ENCODE measurements at places on chromosomes 12 and 14.

- no peak for DNase-seq
Measured at GRCh38 chr12:15662303-15662980, 126.7 kb downstream of the EPS8 start.

GRCh38 chr14:20555845-20556244 lies 5.0 kb downstream of the RNASE9 start:
- no peak for DNase-seq

- no peak for DNase-seq
Measured at GRCh38 chr12:49689237-49689636, 18.0 kb downstream of the FMNL3 start.

DNA sequence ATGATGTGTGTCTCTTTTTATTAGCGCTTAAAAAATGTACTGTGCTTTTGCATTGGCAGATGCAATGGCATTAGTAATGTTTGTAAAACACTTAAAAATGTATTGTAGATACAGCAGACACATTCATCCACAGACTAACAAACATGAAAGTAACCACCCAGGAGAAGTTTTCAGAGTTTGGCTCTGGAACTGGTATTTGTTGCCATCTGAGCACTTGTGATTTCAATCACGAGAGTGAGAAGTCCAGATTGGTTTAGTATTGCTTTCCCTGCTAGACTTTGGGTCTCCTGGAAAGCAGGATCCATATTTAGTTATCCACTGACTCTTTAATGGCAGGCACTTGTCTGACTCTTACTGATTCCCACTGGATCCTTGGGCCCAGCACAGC lies 13.2 kb downstream of the RASSF8 start:
- no peak for DNase-seq

DNA sequence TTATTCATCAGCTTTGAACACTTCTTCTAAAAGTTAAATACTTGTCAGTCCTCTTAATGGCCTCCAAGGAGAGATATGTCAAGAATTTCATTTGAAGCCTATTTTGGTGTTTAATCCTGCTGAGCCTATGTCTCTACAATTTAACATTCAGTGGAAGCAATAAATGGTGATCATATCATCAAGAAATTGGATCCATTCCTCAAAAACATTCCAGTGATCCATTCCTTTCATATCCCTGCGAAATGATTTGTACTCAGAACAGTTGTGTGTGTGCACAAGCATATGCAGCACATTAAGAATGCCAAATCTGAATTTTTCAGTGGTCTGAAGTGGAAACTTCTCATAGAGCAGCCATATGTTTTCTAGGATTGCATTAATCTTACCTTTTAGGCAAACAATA lies 373.7 kb upstream of the SYT1 start:
- no peak for DNase-seq
